ENCODE measurements at places on chromosomes 1 and 21. TPM values are rescaled to one million over a fixed set of nuclear protein-coding genes. Genes with fewer than 3 reads are reported as not detected.

The DCST1 gene
- polyA plus RNA-seq = not detected

The MTARC2 gene
- not detected for polyA plus RNA-seq

The CGN gene
- polyA plus RNA-seq = 0.36 TPM

The TCEA3 gene
- polyA plus RNA-seq = 11.1 TPM

The RHEX gene
- not detected for polyA plus RNA-seq

The FMO1 gene
- not detected for polyA plus RNA-seq

The FCGR2B gene
- 0.38 TPM for polyA plus RNA-seq

The CHI3L2 gene
- polyA plus RNA-seq = 20.8 TPM

The HP1BP3 gene
- polyA plus RNA-seq = 221 TPM

The HPCA gene
- not detected for polyA plus RNA-seq

The TPR gene
- 73.4 TPM for polyA plus RNA-seq

The LRRIQ3 gene
- 1.3 TPM for polyA plus RNA-seq

The MYOC gene
- not detected for polyA plus RNA-seq

The KRTAP11-1 gene
- not detected for polyA plus RNA-seq

The AMPD1 gene
- polyA plus RNA-seq = not detected

The RAP1GAP gene
- not detected for polyA plus RNA-seq

The LIN28A gene
- not detected for polyA plus RNA-seq

The MCOLN2 gene
- polyA plus RNA-seq = 18.7 TPM

The GJA9 gene
- polyA plus RNA-seq = not detected

The GPR89B gene
- 17.8 TPM for polyA plus RNA-seq

The ADCY10 gene
- polyA plus RNA-seq = not detected

The KLHDC7A gene
- polyA plus RNA-seq = not detected

The S100A1 gene
- polyA plus RNA-seq = 0.07 TPM

The FCRL5 gene
- not detected for polyA plus RNA-seq

The ERICH3 gene
- polyA plus RNA-seq = not detected

The TCP10L gene
- 0.43 TPM for polyA plus RNA-seq

The PRKAA2 gene
- not detected for polyA plus RNA-seq

The SDC3 gene
- not detected for polyA plus RNA-seq

Measured in CD8-positive, alpha-beta memory T cell (primary cell).